Foreskin melanocyte (primary cell): ENCODE measurements at places on chromosomes 4 and X.
A peak's percentile ranks its signal among the peaks of the same experiment; 100 is the strongest.

DNA sequence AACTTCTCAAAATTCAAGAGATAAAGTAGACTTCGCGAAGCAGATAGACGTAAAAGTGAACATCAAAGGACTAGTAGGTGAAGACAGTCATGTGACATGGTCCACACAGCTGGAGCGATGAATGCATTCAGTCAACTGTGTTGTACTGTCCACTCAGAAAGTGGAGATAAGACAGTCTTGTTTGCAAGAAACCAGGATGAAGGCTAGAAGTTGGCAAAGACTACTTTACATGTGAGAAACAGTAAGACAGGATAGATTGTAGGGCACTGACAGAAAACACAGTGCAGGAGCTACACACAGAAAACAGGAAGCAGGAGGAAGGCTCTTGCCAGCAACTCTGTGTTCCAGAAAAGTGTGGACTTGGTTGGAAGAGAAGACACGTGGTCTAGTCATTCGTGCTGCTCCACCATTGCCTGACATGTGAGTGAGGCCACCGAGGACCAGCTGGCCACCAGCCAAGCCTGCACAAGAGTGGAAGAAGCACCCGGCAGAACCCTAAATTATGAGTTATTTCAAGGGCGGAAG, 78.9 kb downstream of the FAT1 start:
- peak; percentile 20 for DNase-seq

DNA sequence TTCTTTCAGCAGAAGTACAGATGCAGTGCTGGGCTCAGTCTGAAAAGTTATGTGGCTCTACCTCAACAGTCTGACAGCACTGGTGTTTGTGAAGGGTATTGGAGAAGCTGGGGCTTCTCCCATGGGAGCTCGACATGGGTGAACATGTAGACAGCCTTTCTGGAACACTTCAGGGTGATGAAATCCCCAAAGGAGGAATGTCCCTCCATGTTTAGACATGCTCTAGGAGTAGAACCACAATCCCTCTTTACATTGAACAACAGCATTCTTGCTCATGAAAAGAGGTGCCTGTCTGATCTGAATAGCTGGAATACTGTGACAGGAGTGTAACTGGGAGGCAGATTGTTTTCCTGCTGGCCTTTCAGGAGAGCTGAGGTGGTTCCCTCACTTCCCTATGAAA, 53.8 kb upstream of the NAP1L2 start:
- no peak for DNase-seq

GRCh38 chr4:38390969-38391545, 272.9 kb upstream of the KLF3 start:
- no peak for DNase-seq

DNA sequence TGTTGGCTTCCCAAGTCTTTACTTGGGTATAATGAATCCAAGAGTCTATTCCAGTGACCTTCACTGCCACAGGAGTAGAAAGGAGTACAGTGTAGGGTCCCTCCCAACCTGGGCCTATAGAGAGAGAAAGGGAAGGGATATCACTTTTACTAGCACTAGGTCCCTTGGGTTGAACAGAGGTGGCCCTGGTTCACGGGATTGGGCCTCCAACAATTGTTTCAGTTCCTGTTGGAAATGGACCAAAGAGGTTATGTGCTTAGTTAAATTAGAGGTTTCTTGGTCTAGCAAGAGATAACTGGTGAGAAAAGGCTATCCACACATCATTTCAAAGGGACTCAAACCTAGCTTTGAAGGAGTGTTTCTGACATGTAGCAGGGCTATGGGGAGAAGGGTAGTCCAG, 57.1 kb upstream of the MED14 start:
- DNase-seq: no peak

GRCh38 chrX:29299684-29300083, 712.4 kb downstream of the IL1RAPL1 start:
- no peak for DNase-seq

DNA sequence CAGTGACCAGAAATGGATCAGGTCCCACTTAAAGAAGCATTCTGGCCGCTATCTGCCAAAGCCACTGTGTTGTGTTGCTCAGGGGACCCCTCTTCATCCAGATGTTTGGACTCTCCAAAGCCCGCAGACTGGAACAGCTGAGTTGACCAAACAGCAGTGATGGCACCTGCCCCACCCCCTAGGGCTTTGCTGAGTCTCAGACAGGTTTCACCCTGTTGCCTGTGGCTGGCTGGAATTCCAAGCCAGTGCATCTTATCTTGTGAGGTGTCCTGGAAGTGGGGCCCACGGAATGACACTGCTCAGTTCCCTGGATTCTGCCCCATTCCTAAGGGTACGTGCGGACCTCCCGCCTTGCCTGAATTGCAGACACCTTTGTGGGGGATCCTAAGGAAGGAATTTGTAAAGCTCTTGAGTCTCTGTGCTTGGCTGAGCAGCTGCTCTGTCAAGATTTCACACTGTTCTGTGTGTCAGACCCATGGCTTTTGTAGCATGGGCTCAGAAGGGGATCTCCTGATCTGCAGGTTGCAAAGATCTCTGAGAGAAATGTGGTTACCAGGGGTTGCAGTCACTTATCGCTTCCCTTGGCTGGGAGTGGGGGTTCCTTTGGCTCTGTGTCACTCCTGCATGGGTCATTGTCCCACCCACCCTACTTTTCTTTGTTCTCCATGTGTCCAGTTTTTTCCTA, 1707.9 kb upstream of the PCDH10 start:
- DNase-seq: no peak

DNA sequence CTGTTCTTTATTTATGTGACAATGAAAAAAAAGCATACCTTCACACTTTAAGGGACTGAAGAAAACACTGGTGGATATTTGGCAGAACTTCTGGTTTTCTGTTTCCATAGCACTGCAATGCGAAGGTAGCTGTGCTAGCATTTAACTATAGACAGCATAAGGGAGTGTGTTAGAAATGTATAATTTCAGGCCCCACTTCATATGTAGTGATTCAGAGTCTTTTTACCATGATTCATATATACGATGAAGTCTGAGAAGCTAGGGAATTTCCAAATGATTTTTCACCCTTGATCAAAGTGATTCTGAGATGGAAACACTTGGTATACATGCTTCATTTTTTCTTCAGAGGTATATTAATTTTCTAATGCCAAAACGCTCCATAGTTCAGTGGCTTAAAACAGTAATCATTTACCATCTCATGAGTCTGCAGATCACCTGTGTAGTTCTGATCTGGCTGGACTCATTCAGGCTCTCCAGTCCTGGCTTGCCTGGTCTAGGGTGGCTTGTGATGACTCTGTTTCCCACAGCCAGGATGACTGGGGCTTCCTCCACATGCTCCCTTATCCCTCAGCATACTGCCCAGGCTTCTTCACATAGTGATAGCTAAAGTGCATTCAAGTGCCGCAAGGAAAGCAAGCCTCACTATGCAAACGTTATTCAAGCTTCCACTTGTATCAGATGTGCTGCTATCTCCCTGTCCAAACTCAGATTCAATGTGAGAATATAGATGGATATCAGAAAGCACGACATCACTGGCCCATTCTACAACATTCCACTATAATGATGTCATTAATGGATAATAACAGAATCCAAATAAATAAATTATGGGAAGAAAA, 790.1 kb downstream of the TECRL start:
- DNase-seq: no peak

- no peak for DNase-seq
Observed at GRCh38 chr4:37101182-37101581, 143.4 kb upstream of the NWD2 start.

DNA sequence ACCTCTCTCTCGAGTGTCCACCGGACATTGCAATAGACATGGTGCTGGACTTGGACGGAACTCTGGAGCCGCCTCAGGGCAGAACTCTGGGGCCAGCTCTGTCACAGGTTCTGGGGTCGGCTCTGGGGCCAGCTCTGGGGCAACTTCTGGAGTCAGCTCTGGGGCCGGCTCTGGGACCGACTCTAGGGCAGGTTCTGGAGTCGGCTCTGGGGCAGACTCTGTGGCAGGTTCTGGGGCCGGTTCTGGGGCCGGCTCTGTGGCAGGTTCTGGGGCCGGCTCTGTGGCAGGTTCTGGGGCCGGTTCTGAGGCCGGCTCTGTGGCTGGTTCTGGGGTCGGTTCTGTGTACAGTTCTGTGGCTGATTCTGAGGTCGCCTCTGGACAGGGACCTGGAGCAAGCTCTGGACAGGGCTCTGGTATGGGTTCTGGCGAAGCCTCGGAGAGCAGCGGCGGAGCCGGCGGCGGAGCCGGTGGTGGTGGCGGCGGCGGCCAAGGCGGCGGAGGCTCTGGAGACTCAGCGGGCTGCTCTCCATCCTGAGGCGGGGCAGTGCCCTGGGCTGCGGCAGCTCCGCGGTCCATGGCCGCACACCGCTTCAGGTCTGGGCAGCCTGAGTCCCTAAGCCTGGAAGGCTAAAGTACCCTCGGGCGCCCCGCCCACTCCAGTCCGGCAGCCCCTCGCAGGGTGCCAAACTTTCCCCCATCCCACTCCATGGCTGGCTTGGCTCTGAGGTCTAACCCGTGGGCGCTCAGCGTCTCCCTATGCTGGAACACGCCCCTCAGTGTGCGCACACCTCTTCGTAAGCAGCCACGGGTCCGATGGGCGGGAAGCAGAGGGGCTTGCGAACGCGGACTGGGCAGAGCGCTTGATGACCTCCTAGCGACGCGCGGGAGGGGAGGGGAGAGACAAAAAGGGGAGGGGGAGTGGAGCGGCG, at the start of gene DGKK:
DGKK (minus strand) TSS at position 723 of the 929 bp plus-strand sequence; CDS start at position 576, 147 bp downstream.
- DNase-seq: no peak

- no peak for DNase-seq
Observed at GRCh38 chr4:304969-305680, at the start of gene ZNF732. TSS of gene ZNF732 (minus strand) at chr4:305474. CDS start at chr4:305310, 164 bp downstream.

- DNase-seq: no peak
Observed at GRCh38 chrX:139484591-139484990, 45.9 kb upstream of the F9 start.

- DNase-seq: no peak
Observed at GRCh38 chr4:25350561-25350960, 26.5 kb upstream of the ANAPC4 start.

DNA sequence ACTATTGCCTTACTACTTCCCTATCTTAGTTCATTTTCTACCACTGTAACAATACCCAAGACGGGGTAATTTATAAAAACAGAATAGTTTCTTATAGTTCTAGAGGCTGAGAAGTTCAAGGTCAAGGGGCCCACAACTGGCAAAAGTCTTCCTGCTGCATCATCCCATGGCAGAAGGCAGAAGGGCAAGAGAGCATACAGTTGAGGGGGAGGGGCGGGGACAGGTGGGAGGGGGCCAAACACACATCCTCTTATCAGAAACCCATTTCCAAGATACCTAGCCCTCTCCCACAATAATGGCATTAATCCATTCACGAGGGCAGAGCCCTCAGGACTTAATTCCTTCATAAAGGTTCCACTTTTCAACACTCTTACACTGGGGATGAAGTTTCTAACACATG, 690.2 kb downstream of the ADGRL3 start:
- no peak for DNase-seq

GRCh38 chr4:78596111-78596742, 44.7 kb downstream of the ANXA3 start:
- DNase-seq: no peak

GRCh38 chr4:116522922-116523321, 562.5 kb downstream of the TRAM1L1 start:
- no peak for DNase-seq

DNA sequence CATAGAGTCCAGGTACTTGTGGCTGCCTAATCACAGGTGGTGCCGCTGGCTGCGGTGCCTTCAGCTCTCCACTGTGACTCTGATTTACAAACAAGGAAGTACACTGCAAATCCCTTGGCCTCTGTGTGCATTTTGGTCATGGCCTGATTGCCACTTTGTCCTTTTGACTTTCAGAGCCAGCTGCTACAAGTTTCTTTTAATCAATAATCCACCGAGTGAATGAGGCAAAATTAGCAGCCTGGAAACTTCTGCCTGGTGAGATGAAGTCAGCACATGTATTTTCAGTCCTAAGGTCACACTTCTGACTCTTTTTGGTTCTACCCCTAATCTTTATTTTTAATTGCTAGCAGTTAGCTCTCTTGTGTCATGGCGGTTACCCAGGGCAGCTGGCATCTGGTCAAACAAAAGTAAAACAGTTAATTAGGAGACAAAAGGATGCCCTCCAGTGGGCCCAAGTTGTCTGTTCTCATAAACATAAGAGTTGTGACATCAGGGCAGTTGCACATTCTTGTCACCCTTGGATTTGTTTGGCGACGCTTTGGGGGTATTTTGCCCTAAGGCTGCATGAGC, 62.3 kb upstream of the LNX1 start:
- DNase-seq: peak; percentile 34

- no peak for DNase-seq
Observed at GRCh38 chrX:13257223-13258051, 62.4 kb downstream of the ATXN3L start.

- DNase-seq: no peak
Observed at GRCh38 chr4:123593655-123594054, 197.1 kb downstream of the SPRY1 start.

GRCh38 chr4:94551643-94552564, 100.2 kb downstream of the PDLIM5 start:
- peak; percentile 23 for DNase-seq

- no peak for DNase-seq
Observed at GRCh38 chr4:14742054-14742453, 260.2 kb upstream of the CPEB2 start.

DNA sequence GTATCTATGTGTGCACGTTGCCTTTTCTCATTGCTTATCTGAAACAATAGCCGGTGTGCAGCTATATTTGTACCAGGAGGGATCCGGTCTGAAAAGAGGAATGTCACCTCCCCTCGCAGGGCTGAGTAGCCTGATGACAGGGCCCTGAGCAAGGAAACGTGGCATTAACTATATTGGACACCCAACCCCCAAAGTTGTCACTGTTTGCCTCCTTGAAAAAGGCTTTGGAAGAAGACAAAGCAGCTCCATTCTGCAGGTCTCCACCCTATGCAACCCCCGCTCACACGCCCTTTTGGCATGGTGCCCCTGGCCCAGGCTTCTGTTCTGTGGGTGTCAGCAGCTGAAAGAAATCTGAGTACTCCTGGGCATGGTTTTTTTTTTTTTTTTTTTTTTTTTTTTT, 8.2 kb downstream of the PRRG3 start:
- no peak for DNase-seq

DNA sequence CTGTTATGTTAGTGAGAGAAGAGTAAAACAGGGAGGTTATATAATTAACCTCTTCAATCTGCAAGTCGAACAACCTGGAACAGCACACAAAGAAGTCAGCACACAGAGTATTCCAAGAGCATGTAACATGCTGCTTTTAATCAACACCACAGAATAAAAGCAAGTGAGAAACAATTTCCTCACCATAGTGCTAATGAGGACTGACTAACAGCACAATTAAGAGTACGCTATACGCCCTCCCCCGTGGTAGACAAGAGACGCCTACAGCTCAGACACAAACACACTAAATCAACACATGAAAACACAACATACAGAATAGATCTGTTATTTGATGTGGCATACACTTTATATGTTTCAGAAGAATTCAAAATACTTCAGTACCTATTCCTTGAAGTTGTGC, 103.0 kb downstream of the PPP3CA start:
- DNase-seq: no peak

DNA sequence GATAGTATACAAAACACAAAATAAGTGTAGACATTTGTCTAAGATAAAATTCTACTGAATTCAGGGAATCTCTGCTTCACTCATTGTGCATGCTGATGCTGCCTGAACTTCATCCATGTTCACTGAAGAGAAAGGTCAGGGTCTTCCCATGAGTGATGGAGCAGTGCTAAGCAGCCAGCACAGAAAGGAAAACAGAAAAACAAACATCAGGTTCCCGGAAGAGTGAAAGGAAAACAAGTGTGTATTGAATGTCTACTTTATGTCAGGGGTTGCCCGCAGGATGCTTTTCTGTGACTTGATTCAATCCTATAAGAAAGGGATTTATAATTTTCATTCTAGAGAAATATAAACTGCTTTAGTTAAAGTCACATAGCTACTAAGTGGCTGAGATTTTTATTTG, 522.4 kb downstream of the RAB28 start:
- no peak for DNase-seq
